ENCODE measurements at places on chromosomes 13 and 19. TPM values are rescaled to one million over a fixed set of nuclear protein-coding genes. Genes with fewer than 3 reads are reported as not detected.

ZNF90 gene
- 2.8 TPM for total RNA-seq

S1PR2 gene
- total RNA-seq, result 4.4 TPM

DKKL1 gene
- total RNA-seq, result 0.69 TPM

TGDS gene
- total RNA-seq, result 17.1 TPM

ZNF135 gene
- total RNA-seq, result 21.4 TPM

ICAM4 gene
- total RNA-seq, result 1.8 TPM

ZNF837 gene
- total RNA-seq, result 0.99 TPM

DNA sequence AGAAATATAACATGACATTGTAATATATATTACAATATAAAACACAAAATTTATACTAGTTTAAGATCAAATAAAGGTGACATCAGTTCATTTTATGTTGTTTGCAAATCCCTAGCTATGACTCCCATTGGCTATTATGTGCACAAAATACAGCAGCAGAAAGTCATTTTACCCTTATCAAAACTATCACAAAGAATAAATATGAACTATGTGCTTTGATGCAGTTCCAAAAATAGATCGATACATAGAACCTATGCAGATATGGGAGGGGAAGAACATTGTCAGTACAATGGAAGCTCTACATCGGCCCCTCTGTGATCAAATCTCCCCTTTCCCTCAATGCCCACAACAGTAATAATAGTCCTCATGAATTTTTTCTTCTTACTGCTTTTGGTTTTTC, 1038.1 kb upstream of the PCDH20 start:
- no peak for DNase-seq

DNA sequence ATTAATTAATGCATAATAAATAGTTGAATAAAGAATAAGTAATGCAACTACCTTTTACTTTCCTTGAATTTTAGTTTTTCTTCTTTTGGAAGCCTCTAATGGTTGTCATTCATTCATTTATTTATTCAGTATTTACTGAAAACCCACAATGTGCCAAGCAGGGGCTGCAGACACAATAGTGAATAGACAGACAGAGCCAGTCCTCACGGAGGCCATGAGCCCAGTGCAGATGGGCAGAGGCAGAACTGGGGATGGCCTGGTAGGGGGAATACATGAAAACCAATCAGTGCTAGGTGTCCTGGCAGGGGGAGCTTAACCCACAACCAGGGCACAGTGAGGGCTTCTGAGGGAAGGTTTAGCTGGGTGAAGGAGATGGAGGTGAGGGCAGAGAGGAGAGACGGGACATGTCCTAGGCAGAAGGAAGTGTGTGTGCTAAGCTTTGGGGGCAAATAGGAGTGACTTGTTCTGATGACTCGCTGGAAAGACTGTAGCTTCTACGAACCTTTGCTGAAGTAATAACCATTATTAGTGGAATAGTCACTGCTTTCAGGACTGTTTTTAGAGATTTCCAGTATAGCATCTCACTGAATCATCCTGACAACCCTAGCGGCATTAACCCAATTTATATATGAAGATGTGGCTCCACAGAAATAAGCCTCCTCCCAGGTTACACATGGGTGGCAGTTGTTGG, 55.9 kb downstream of the ERCC5 start:
- no peak for DNase-seq

GRCh38 chr13:50334944-50335343, 319.7 kb downstream of the KCNRG start:
- no peak for DNase-seq

DNA sequence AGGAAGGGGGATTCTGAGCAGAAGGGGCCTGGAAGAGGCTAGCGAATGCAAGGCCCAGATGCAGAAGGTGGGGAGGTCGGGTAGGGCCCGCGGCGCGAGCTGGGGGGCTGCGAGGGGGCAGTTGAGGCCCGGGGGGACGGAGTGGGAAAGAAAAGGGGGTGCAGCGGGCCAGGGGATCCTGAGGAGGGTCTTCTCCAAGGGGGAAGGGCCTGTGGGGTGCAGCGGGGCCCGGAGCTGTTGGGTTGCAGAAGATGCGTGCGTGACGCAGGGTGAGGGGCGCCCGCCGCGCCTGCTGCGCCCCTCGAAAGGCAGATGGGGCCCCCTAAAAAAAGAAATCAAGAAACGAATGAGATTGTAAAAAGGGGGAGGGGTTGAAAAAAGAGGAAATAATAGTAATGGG, 313 bp downstream of the ZNF541 start:
- DNase-seq, result no peak

- no peak for DNase-seq
Observed at GRCh38 chr13:80664950-80665349, 324.0 kb upstream of the SPRY2 start.

DNA sequence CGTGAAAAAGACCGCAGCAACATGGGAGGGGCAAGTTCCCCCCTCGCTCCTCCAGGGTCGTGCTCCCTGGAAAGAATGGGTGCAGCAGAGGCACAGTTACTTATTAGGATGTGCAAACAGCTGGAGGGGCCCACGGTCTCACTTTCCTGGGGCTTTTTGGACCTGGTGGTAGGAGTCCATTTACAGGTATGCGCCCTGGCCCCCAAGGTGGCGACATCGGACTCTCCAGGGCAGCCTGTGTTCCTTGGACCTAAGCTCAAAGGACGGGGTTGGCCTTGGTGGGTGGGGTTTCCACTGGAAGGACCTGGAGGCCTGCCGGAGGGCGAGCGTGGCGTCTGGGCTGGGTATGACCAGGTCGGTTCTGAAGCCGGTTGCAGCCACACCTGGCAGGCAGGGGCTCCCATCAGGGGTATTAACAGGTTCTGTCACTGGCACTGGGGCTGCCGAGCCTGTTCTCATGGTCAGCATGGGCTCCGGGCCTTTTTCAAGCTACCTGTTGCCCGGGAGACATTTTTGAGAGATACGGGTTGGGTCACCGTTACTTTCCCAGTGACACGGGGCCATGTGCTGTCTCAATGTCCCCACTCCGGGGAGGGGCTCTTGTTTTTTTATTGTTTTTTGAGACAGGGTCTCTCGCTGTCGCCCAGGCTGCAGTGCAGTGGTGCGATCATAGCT, 5.9 kb downstream of the ZFR2 start:
- no peak for DNase-seq

DNA sequence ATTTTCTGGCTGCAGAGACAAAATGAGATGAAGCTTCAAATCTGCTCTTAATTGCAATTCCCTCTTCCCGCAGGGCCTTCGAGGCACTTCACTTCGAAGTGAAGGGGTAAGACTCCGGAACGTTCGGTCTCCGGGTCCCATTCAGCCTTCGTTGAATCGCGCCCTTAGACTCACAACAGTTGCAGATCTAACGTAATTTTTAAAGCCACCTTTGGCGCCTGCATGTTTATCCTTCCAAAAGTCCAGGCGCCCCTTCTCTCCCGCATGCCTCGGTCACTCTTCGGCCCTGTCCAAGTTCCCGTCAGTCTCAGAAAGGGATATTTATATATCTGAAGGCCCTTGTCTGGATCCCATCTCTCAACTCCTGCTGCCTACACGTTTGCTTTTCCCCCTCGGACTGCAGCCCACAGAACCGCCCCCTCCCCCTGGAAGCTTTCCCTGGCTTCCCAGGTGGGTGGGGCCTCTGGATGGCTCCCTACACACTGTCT, 915 bp upstream of the KCTD12 start:
- no peak for DNase-seq

DNA sequence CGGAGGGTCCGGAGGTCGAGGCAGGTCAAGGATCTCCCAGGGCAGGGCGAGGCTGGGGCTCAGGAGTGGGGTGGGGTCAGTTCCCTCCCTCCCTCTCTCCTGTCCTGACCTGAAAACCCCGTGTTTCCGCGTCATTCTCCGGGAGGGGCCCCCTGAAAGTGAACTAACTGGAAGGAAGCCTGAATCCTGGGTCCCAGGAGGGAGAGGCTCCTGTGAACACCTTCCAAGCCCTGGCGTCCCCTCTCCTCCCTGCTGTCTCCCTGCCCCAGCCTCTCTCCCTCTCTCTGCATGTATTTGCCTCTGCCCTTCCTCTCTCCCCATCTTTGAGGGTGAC, 741 bp upstream of the CADM4 start:
- DNase-seq, result no peak

DNA sequence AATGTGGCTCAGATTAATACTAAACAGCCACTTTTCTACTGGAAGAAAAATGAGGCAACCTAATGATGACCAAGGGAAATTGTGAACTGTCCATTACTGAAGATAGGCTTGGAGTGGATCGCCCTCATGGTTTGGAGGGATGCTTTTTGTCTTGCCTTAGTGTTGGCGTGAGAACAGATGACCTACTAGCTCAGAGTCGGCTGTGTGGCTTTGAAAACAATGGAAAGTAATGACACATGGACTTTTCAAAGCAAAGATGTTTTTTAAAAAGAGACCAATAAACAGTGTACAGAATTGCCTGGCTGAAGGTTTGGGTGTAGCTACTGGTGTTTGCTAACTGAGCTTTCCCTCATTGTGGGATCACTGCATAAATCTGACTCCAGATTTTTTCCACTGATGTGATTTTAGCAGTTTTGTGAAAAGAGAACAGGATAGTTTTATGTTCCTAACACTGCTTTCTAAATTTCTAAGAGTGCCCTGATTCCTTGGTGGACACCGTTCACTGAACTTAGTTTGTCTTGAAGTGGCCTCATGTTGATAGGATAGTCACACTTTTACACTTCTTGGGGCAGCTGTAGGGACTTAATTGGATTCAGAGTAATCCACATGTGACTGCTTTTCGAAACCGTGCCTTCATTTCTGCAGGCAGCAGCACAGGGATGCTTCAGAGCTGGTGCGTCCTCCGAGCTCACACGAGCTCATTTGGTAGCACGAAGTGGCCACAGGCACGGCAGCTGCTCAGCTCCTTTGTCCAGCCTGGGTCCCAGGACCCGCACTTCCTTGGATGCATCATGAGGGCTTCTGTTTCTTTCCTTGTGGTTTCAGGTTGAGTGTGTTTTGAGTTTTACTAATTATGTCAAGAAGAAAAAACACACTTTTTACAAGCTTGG, 4.3 kb downstream of the CEBPG start:
- DNase-seq, result no peak

GRCh38 chr19:41156207-41156606, 36.8 kb upstream of the CYP2S1 start:
- no peak for DNase-seq

DNA sequence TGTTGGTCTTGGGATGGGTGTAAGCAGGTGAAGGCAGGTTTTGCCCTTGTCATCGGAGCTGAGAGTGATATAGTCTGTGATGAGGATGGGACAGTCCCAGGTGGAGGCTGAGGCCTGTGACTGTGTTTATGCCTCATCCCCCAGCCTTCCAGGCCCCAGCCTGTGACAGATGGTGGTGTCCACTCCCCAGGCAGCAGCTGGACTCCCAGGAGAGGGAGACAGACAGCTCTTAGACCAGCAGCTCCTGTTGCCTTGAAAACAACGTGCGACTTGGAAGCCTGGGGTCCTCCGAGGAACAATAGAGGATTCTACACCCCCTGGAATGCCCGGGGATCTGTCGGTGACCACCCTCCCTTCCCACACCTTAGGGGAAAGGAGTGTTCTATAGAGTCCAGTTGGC, 63.8 kb downstream of the CHST8 start:
- DNase-seq, result no peak

DNA sequence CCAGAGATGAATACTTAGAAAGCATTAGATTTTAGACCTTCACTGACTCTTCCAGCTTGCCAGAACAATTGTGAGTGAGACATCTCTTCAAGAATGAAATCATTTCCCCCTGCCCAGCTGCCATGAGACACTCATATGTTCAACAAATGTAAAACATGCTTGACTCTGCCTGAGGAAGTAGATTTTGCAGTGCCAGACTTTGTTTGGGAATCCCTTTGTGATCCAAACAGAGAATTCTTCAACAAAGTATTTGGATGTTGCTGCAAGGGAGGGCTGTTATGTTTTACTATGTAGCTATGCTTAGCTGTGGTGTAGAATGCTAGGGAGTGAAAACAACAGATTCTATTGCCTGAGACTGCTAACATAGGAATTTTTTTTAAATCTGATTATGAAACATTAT, 416.4 kb downstream of the DCT start:
- no peak for DNase-seq

DNA sequence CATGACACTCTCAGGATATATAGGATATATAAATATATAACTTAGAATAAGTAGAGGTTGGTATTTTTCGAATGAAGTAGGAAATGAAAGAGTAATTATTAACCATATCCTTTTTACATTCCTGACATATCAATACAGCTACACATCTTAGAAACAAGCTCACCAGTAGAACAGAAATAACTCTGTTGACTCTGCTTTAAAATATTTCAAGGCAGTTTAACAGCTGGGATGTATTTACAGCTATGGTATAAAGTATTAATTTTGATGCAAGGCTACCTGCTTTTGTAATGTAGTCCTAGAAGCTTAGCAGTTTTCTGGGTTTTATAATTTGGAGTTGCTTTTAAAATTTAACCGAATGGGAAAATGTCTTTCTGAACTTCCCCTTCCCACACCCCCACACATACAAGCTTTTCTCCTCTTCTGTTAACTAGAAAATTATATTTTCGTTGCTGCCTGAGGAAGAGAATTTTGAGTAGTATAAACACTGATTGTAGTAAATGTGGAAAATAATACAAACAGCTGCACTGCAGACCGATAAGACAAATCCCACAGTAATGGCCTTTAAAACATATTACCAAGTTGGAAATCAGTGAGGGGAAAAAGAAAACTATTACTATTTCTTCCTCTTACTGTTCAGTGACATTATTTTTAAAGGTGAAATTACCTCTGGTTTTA, 147.7 kb downstream of the GGACT start:
- DNase-seq, result no peak

GRCh38 chr13:39955560-39955959, 300.1 kb downstream of the COG6 start:
- DNase-seq, result no peak
